ENCODE measurements at places on chromosomes 7 and 10. TPM values are rescaled to one million over a fixed set of nuclear protein-coding genes. Genes with fewer than 3 reads are reported as not detected.

Gene DPP6
- 2.1 TPM for polyA plus RNA-seq

Gene TUBAL3
- 0.13 TPM for polyA plus RNA-seq

Gene GATA3
- polyA plus RNA-seq = 0.46 TPM

Gene PNLIP
- polyA plus RNA-seq = 1.1 TPM

Gene GPER1
- polyA plus RNA-seq = 26.0 TPM

Gene AGR3
- 17.4 TPM for polyA plus RNA-seq

Gene TRIM74
- polyA plus RNA-seq = 7.9 TPM

Gene TRPV5
- polyA plus RNA-seq = not detected

Gene ANKRD1
- polyA plus RNA-seq = 0.73 TPM

Gene HPSE2
- 0.61 TPM for polyA plus RNA-seq

Gene EPO
- polyA plus RNA-seq = not detected

Gene DLX5
- polyA plus RNA-seq = not detected

Gene ABCB4
- polyA plus RNA-seq = 0.25 TPM

Gene CYP2C8
- 5.7 TPM for polyA plus RNA-seq

Gene SPDYE16
- polyA plus RNA-seq = not detected

Gene ZNF853
- 1.6 TPM for polyA plus RNA-seq

Gene TCAF2
- polyA plus RNA-seq = 0.92 TPM

Gene RBM17
- polyA plus RNA-seq = 50.9 TPM

Gene SGMS1
- polyA plus RNA-seq = 7.8 TPM

Gene CCDC3
- 11.0 TPM for polyA plus RNA-seq

Gene KIF11
- polyA plus RNA-seq = 4.6 TPM

Gene TDRD1
- 0.05 TPM for polyA plus RNA-seq

Gene CROT
- 5.8 TPM for polyA plus RNA-seq

Gene C10orf67
- polyA plus RNA-seq = not detected

Gene STOX1
- polyA plus RNA-seq = 1.8 TPM

Gene FGFR2
- 18.3 TPM for polyA plus RNA-seq

Gene HILPDA
- 14.2 TPM for polyA plus RNA-seq

Gene LIPK
- polyA plus RNA-seq = not detected

Gene SH2B2
- 2.6 TPM for polyA plus RNA-seq

Gene SHLD2
- polyA plus RNA-seq = 15.6 TPM

Gene MMP21
- not detected for polyA plus RNA-seq

Gene PKD1L1
- not detected for polyA plus RNA-seq

Gene HECW1
- polyA plus RNA-seq = 1.5 TPM

Gene KCP
- polyA plus RNA-seq = 1.6 TPM

Gene OR2A12
- not detected for polyA plus RNA-seq

Gene NUTM2E
- 0.40 TPM for polyA plus RNA-seq

Gene RAPGEF5
- polyA plus RNA-seq = 1.5 TPM

Gene JCAD
- 2.2 TPM for polyA plus RNA-seq

Gene PHYHIPL
- polyA plus RNA-seq = 0.35 TPM

Gene SNX8
- 13.4 TPM for polyA plus RNA-seq

Gene CCDC6
- polyA plus RNA-seq = 14.2 TPM

All from stomach (tissue), 19 donors.